Stimulated activated CD4-positive, alpha-beta T cell treated with anti-CD3 and anti-CD28 coated beads, TNF-alpha, amount 100 ng/mL, for 48 hours (primary cell): ENCODE measurements at places on chromosomes 11 and 22.

- no peak for DNase-seq
These were observed 73.5 kb upstream of the THY1 start for GRCh38 chr11:119496469-119496868.

DNA sequence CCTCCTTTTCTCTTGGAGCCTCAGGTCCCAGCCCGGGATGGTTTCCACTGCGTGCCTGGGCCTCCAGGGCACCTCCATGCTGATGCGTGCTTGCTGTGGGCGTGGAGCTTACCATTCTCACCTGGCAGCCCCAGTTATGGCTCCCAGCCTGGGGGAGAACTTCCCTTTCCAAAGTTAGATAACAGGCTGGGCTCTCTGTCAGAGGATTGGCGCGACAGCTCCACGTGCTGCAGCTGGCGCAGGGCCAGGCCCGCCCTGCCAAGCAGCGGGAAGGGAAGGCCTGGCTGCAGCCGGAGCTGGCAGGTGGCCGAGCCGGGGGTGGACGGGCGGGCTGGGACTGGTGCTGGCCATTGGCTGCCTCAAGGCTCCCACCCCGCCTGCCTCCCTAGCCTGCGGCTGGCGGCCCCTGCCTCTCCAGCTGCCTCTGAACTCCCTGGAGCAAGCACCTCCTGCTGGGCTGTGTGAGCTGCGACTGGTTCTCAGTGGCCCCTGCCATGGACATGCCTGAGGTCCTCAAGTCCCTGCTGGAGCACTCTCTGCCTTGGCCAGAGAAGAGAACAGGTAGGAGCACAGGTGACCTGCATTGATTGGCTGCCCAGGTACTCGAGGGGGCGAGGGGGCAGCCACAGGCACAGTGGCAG is 14.6 kb upstream of the TEF start:
- no peak for DNase-seq

DNA sequence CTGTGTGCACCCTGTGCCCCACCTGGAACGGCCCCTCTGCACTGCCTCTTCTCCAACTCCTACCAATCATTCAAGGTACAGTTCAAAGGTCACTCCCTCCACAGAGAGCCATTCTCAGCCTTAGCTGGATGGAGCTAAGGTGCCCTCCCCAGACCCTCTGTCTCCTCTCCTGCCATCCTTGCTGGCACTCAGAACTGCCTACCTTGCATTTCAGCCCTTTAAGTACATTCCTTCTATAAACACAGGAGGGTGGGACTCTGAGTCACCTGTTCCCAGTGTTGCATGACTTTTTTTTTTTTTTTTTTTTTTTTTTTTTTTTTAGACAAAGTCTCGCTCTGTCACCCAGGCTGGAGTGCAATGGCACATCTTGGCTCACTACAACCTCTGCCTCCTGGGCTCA is 8.6 kb downstream of the TTLL1 start:
- no peak for DNase-seq

DNA sequence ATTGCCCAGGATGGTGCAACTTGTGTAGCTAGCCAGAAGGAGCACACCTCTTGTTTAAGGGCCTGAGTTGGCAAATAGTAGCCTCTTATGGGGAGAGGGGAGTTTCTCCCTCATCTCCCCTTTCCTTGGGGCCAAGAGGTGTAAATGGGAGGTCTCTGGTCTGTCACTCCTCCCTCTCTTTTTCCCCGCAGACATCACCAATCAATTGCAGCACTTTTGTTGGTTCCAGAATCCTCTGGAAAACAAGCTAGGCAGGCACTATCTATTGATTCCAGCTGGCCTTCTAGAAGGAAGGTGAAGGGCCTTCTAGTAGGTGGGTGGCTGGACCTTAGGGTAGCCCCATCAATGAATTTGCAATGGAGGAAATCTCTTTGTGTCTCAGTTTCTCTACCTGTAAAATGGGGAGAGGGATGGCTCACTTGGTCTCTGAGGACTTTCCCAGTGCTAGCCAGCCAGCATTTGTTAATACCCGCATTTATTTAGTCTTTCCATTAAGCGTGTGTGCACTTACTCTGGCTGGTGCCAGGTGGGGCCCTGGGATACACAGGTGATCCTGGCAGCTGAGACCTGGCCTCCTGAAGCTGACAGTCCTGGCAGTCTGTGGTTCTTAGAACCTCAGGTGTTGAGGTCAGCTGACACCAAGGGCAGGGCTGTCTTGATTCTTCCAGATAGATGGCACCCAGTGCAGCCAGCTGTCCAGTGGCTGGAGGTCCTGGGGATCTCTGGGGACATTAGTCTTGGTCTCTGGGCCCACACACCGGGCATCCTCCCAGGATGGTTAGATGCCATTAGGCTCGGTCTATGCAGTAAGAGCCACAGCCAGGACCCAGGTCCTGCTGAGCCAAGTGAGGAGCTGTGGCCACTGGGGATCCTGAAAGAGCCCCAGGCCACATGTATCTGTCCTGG is 51.7 kb downstream of the TSPAN18 start:
- no peak for DNase-seq

- DNase-seq, result no peak
These were observed 92.8 kb upstream of the APOA1 start for GRCh38 chr11:116930177-116930576.

DNA sequence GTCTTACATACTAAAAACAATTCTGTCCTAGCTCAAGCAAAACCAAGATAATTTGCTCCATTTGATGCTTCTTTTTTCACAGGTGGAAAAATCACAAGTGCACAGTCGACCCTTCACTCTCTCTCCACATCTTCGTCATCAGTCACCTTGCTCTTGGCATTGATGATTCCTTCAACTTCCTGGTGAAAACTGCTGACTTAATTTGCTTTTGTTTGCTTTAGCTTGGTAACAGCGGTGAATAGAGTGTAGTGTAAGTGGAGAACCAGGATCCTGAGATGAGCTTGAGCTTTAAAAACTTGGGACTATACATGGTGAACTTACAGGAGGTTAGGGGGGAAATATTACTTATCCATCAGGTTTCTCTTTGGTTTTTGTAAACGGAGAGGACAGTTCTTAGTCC is 331.1 kb upstream of the ARHGAP42 start:
- no peak for DNase-seq
